ENCODE measurements at places on chromosomes 5 and 9.

DNA sequence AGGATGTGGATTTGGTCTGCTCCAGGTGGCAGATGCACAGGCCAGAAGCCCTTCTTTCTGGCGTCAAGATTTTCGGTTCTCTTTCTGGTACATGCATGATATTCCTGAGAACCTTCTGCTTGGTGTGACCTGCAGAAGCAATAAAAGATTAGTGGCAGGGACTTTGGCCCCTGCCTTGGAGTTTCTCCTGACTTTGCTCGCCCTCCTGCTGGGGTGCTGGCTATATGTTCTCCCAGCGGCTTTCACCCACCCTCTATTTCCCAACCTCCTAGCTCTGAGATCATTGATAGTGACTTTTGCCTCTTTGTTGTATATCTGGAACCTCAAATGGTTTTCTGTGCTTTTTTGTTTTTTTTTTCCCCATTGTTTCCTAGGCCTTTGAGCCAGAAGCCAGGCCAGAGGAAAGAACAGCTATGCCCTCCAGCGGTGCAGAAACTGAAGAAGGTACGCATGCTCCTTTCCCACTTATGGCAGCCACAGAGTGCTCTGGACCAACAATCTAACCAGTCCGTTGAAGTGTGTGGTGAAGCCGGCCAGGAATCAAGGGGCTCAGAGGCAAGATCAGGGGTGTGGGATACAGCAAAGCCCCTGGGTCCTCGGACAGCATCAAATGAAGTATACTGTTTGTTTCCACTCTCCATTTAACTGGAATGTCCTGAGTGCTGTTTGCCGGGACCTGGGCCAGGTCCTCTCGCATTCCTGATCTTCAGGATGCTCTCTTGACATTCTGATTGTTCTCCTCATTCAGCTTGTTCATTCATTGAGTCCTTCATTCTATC lies 154.5 kb downstream of the ARHGEF28 start:
- DNase-seq: no peak

DNA sequence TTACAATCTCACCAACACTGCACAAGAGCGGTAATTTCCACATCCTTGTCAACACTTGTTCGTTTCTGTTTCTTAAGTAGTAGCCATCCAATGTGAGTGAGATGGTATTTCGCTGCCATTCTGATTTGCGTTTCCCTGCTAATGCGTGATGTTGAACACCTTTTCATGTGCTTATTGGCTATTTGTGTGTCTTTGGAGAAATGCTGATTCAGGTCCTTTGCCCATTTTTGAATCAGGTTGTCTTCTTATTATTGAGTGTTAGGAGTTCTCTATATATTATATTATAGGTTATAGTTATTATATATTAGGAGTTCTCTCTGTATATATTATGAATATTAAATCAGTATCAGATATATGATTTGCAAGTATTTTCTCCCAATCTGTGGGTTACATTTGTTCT lies 59.9 kb upstream of the IRX4 start:
- no peak for DNase-seq

DNA sequence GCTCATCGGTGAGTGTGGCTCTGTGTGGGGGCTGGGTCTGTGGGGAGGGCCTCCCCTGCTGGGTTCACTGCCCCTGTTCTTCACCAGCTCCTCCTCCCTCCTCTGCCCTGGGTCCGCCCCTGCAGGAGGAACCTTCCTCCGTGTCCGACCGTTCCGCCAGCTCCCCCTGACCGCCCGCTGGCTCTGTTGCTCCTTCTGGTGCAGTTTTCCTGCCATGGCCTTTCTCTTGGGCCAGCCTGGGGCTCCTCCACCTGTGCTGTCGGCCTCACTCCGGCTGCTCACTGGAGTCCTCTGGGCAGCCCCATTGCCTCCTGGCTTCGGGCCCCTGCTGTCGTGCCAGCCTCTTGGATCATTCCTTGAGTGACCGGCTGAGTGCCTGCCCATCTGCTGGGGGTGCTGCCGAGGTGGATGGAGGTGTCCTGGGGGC lies 12.3 kb downstream of the RNU6ATAC start:
- no peak for DNase-seq

DNA sequence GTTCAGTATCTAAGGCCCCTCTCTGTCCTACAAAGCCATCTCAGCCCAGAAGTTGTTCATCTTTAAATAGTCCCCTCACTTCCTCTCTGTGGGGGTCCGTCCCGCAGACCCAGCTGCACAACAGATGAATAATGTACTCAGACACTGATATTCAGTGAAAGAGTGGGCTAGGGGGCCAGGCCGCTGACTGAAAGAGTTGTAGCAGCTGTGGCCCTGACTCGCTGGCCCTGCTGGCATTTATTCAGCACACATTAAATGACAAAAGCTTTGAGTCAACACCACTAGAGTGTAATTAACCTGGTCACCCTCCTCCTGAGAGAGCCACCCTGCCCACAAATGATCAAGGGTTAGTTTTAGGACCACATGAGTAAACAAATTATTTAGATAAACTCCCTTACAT lies 76.3 kb downstream of the MED10 start:
- DNase-seq: no peak

DNA sequence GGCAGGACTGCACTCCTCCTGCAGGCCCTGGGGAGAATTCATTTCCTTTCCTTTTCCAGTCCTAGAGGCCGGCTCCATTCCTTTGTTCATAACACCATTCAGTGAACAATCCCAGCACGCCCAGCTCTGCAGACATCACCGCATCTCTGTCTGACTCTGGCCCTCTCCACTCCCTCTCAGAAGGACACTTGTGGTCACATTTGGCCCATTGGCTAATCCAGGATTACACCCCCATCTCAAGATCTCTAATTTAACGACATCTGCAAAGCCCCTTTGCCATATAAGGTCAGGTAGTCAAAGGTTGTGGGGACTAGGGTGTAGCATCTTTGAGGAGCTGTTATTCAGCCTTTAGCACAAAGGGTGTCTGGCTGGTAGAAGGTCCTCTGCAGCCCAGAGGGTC lies 185.0 kb upstream of the DAP start:
- DNase-seq: no peak

- no peak for DNase-seq
Observed at GRCh38 chr9:37996819-37997217, 72.2 kb downstream of the SHB start.

DNA sequence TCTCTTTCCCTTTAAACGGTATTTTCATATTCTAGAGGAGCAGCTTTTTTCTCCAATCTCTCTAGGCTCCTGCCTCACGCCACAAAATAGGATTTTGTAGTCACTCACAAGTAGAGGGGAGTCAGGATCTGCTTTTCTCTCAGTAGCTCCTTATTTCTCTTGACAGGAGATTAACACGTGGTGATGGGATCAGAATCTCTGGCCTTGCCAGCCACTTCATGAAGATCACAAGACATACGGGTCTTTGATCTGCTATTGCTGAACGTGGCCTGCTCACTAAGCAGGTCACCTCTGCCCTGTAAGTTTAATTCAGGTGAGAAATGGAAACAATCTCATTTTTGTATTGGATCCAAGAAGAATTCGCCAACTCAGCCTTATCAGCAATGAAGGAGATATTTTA lies 257.5 kb downstream of the DIRAS2 start:
- DNase-seq: no peak

DNA sequence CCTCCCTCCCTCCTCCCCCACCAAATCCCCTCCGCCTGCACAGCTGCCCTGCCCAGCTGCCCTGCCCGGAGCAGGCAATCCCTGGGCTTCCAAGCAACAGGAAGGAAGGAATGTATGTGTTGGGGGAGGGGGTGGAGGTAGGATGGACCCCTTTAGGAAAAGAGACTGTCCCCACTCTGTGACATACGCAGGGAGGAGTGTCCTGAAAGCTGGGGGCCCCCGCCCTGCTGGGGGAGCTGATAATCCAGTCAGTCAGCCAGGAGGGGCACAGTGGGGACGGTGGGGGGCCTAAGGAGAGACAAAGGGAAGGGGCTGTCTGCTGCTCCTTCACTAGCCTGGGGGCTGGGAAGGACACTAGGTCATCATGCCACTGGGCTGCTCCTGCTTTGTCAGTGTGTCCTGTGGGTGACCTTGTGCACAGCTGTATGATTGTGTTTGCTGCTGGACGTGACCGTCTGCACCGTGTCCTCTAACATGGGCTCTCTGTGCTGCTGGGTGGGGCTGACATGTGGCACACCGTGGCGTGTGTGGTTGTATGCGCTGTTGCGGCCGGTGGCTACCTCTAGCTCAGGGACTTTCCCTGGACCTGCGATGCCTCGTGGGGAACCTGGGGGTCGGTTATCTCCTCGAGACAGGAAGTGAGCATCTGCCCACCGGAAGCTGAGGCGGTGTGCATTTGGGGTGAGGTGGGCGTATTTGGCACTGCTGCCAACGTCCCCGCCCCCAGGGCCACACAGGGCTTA lies 3.0 kb downstream of the N4BP3 start:
- DNase-seq: no peak

DNA sequence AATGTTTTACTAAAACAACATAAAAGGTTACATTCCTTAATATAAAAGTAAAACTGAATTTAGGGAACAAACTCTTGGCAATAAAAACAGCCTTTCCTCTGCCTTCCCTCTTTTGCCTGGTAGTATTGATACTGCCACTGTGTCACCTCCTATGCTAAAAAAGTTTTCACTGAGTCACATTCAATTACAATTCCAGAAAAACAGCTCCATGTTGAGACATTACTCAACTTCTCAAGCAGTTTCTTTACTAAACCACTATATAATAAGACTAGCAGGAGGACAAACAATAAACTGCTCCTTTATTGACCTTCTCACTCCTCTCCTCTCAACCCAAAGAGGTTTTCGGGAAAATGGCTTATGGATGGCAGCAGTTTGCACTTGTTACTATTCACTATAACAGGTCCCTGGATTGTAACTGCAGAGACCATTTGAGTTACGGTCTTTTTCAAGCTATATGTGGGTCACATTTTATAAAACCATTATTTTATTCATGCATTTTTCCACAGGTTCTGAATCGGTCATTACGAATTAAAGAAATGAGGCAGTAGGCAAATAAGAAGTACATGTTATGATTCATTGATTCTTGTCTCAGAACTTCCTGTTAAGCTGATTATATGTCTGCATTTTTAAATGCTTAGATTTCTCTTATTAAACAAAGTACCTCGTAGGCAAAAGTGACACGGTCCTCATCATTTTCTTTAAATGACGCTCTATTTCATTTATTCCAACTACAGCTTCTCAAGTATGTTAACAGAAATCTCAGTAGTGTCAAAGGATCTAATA lies 2.1 kb downstream of the ZDHHC21 start:
- no peak for DNase-seq

- DNase-seq: no peak
Observed at GRCh38 chr9:3332802-3333201, 193.0 kb downstream of the RFX3 start.

DNA sequence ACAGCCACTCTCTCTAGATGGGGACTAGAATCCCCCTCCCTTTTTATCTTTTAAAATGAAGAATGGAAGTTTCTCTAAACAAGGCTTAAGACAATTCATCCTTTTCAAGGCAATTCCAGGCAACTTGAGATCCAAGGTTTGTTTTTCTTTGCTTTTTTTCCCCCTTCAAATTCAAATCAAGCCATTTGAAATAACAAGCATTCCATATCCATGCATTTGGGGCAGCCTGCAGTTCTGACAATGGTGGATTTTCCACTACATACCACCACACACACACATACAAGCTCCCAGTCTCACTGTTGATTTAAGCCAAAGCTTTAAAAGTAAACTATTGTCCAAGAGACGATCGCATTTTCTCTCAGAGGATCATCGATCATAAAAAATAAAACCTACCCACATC lies 424 bp downstream of the INSYN2B start:
- no peak for DNase-seq

DNA sequence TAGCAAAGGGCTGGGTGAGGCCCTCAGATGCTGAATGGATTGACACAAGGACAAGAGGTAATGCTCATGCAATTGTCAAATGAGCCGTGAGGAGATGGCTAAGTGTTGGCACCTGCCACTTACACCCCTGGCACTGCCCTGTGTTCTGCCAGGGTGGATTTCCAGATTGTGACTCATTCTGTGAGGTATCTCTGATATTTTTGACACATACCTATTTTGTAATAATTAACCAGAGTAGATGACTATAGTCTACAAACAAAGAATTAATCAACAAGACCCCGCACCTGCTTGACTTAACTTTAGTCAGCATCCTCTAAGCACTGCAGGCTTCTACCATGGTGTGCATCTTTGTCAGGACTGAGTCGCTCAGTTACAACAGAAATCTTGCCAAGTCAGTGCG lies 200.8 kb downstream of the DIRAS2 start:
- peak; percentile 51 for DNase-seq

GRCh38 chr9:96719921-96720320 lies 58.0 kb downstream of the ZNF510 start:
- peak; percentile 82 for DNase-seq

GRCh38 chr9:129175825-129176633 lies 2.0 kb downstream of the IER5L start:
- peak; percentile 74 for DNase-seq

- peak; percentile 72 for DNase-seq
Observed at GRCh38 chr9:69121155-69122081, 52.7 kb upstream of the TJP2 start.

GRCh38 chr5:78003450-78003849 lies 227.3 kb upstream of the TBCA start:
- DNase-seq: no peak

- DNase-seq: no peak
Observed at GRCh38 chr9:107528686-107529085, 39.1 kb upstream of the KLF4 start.

- DNase-seq: no peak
Observed at GRCh38 chr5:149422366-149423048, 43.4 kb upstream of the IL17B start.

GRCh38 chr5:79295029-79295428 lies 59.1 kb downstream of the JMY start:
- no peak for DNase-seq
